CD4-positive, alpha-beta T cell treated with Interleukin-6 at 100 ng/mL for 8 hours (primary cell): ENCODE measurements at places on chromosomes 2 and 18.

DNA sequence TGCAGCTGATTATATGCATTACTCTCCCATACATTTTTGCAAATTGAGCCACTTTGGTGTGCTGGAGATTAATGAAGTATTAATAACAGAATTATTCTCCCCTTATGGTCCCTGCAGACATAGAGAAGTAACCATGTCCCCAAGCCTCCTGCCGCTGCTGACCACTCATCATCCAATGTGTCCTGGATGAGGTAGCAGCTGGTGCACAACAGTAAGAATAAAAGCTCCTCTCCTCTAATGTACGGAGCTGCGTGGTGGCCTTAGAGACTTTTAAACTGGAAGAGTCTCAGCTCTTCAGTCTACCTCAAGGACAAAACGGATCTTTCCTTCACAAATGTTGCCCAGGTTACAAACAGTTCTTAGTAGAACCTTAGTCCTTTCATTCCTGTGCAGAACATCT lies 37.7 kb downstream of the TPO start:
- DNase-seq = no peak

GRCh38 chr2:215454519-215455246 lies 18.8 kb upstream of the FN1 start:
- DNase-seq = no peak

DNA sequence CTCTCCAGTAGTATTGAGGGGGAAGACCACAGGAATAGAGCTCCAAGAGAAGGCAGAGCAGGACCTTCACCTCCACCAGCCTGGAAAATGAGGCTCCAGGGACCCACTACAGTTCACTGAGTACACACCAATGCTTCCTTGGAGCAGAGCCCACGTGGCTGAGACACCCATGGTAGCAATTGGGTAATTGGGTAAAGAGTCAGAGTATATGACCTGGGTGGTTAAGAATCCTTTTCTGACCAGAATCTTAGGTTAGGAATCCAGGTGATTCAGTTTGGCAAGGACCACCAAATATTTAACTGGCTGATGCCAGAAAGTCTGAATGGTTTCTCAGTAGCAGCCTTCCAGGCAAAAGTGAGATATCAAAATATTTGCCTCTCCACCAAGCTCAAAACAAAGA lies 107.7 kb downstream of the MDH1 start:
- DNase-seq = no peak

- no peak for DNase-seq
Observed at GRCh38 chr18:73669297-73669696, 478.3 kb downstream of the FBXO15 start.

DNA sequence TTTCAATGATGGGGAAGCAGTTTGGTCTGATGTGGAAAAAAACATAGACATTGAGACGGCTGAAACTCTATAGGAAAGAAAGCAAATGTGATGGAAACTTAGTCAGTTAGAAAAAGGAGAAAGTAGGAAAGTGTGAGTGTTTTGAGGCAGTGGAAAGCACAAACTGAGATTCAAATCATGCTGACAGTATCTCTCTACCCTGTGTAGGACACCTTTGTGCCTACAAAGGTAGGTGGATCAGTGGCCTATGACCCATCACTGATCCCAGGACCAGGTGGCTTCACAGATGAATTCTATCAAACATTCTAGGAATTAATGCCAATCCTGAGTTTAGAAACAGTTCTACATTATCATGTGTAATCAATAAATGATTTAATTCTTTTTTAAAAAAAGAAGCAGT lies 57.1 kb downstream of the CD226 start:
- DNase-seq = no peak

DNA sequence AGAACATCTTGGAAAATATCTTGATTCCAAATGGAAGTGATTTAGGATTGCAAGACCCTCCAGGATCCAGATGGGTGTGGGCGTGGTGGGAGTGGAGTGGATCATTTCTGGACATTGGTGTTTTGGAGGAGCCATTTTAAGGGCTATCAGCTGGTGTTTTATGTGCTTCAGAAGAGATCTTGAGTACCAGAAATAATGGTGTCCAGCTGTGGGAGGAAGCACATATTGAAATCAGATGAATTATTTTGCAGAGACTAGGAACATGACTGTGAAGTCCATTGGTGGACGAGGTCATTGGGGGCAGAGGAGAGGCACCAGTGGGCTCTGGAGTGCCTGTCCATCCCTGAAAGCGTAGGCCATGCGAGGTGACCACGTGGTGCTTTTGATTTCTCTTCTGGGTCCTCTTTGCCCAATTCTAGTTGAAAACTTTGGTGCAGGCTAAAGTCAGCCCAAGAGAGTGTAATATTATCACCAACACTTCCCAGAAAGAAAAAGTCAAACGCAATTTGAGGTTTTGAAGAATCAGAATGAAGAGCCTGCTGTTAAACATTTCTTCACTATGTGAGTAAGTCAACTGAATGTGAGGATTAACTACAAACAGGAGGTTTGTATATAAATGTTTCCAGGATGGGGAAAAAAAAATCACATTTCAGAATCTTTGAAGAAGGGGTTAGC lies 31.6 kb downstream of the RNF144A start:
- no peak for DNase-seq

DNA sequence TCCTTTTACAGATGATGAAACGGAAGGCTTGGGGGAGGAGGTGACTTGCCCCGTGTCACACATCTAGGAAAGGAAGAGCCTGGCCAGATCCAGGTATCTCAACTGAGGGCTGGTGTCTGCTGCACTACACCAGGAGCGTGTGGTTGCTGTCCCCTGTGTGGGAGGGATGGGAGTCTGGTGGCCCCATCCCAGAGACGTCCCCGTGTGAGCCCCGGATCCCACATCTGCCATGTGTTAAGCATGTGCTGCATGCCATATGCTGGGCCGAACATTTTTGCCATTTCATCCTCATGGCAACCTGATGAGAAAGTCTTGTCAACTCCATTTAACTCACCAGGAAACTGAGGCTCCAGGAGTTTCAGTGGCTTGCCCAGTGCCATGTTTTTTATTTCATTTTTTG lies 4.2 kb downstream of the GAREM2 start:
- DNase-seq = no peak

DNA sequence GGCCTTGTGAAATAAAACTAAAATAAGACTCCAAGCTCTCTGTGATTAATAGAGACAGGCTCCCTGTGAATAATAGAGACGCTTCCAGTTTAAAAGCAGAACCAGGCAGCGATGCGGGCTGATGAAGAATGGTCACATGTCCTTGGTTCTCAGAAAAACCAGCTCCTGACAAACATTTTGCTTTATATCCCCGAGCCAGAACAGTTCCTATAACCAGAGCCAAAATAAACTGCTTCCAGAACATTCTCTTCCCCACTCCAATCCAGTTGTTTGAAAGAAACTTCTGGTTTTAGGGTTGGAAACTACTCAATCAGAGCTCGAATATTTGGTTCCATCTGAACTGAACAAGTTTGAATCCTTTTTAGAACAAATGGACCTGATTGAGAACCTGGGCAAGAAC lies 213.7 kb downstream of the TSN start:
- no peak for DNase-seq

GRCh38 chr2:230124757-230125431 lies 56.2 kb upstream of the SLC16A14 start:
- no peak for DNase-seq

DNA sequence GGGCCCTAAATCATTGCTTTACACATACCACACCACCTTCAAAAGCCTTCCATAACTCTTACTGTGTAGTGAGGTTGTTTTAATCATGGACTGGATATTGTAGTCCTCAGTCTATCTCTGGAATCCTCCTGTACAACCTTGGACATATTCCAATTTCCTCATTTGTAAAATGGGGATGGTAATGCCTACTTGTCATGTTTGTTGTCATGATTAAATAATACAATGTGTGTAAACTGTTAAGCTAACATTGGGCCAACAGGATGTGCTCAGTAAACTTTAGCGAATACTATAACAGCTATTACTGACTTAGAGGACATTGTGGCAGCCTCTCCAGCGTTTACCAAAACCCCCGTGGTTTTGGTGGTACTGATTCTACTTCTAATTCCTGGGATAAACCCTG lies 74.7 kb upstream of the PTPRM start:
- DNase-seq = no peak

- DNase-seq = no peak
Observed at GRCh38 chr2:239958473-239958765, 66.7 kb downstream of the NDUFA10 start.

DNA sequence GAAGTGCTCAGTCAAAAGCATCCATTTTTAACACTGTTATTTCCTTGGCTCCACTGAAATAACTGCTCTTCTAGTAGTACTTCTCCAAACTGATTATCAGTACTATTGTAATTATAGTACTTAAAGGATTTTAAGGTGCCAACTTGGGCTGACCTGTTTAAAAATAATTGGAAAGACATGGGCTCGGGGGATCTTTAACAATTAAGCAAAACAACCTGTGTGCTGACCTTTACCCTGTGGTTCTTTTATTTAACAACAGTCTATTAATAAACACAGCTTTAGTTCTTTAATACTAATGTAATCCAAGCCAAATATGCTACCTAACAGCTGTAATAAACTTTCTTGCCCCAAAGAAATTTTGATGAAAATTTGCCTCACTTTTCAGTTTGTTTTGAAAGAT lies 6.9 kb upstream of the ITPRID2 start:
- no peak for DNase-seq
